ENCODE measurements at places on chromosomes 12 and 14.

DNA sequence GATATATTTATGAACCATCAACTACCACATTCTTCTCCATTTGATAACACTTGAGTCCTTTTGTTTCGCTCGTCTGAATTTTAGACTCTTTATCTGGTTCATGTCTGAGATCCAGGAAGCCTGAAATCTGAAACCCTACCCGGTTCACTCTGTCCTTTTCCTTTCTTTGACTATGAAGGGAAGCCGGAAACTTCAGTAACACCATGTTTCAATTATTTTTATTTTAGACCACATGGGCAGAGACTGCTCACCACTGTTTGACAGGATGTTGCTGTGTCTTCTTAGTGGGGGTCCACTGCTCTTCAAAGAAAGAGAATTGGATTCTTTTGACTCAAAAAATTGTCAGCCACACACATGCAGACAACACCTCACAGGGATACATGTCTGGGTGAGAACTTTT lies 331.9 kb upstream of the FLRT2 start:
- DNase-seq: no peak

- no peak for DNase-seq
Observed at GRCh38 chr12:113500782-113501311, 29.2 kb upstream of the LHX5 start.

- no peak for DNase-seq
Observed at GRCh38 chr12:110860833-110861296, 14.1 kb downstream of the CCDC63 start.

- DNase-seq: no peak
Observed at GRCh38 chr14:95162641-95163040, 5.3 kb upstream of the DICER1 start.

DNA sequence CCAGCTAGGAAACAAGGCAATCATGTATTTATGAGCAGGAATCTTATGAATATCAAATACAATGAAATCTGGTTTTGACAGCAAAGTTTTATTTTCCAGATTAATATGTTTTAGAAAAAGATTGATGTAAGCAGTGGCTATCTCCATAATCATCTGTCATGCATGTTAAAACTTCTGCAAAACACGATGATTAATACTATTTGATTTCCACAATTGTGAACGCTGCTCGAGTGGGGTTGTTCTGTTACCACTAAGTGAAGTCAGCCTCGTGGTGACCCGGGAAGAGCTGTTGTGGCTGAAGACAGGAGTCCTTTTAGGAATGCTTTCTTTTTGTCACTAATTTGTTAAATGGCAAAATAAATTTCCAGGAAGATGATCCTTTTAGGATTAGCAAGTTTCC lies 9.4 kb downstream of the CFAP251 start:
- DNase-seq: no peak

DNA sequence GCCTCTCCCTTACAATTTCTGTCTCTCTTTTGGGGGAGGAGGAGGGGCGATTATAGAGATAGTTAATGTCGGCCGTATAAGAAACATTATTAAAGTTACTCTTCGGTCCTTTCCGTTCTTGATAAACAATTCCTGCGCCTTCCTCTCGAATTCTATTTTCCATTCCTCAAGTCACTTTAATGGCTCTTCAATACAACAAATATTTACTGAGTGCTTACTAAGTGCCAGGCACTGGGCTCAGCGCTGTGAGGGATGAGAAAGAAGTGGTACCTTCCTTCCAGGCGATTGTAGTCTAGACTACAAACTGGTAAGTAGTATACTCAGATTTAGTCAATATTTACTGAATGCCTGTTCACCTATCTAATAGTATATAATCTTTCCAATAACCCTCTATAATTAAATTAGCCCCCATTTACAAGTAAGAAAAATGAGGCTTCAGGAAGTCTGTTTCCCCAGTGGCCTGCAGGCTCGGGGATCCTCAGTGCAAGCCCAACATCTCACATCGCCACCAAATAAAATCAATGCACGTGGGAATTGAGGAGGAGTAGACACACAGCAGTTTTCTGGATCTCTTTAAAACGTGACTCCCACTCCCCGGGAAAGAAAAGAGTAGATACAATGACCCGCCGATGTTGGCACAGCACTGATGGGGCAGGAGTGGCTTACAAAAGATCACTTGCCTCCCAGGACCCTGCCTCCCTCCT lies 589 bp upstream of the ZNF219 start:
- no peak for DNase-seq

GRCh38 chr14:79256380-79256779 lies 954.9 kb downstream of the DIO2 start:
- DNase-seq: no peak

DNA sequence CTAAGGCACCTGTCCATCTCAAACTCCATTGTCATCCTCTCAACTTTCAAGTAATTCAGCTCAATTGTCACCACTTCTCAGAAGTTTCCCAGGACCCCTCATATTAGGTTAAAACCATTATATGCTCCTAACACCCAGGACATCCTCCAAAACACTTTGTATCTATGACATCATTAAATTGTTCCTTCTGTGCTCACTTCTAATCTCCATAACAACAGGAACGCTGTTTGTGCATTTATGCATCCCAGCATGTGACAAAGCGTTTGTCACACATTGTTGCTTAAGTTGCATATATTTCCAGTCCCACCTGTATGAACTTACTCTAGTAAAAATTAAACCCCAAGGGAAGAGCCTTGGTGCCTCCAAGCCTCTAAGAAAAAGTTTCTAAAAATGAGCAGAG lies 133.9 kb downstream of the TBX5 start:
- DNase-seq: no peak

DNA sequence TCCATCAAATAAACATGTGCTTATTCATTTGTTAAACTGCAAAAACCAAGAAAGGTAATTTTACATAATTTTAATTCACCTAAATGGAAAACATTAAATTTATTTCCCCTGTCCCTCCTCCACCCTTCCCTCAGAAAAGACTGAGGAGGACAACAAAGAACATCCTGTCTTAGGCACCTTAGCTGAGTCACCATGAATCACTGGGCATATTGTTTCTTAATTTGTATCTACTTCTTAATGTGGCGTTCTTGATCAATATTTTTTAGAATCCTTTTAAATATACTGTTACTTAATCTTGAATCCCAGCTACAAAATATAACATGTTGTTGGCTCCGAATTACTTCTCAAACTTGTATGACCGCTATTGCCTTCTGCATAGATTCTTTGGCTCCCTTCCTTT lies 23.5 kb downstream of the SIX6 start:
- no peak for DNase-seq

GRCh38 chr14:75301666-75302325 lies 23.2 kb downstream of the FOS start:
- no peak for DNase-seq

GRCh38 chr14:104103446-104104075 lies 18.1 kb downstream of the ASPG start:
- DNase-seq: no peak

- peak; percentile 47 for DNase-seq
Observed at GRCh38 chr12:1093166-1093751, 102.2 kb downstream of the ERC1 start.

- DNase-seq: no peak
Observed at GRCh38 chr14:95307402-95308041, 12.2 kb downstream of the CLMN start.

All from GM10248 (cell line).